ENCODE measurements at places on chromosomes 7 and 10.

- no peak for DNase-seq
Observed at GRCh38 chr7:106278695-106279094, 6.1 kb downstream of the NAMPT start.

- no peak for DNase-seq
Observed at GRCh38 chr7:36653663-36654355, 70.5 kb downstream of the AOAH start.

DNA sequence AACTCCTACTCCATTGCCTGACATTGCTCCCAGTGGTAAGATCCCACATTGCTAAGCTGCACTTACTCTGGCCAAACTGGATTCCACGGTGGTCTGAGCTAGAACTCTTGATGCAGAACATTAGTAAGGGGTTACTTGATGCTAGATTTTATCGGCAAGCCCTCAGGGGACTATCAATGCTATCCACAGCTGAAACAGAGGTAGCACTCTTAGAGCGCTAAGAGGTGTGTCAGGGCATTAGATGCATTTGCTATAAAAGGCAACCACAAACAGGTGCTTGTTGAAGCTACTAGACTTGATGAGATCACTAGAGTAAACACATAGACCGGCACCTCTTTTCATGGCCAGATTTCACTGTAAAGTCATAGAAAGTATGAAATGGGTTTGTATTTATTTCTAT is 116.3 kb downstream of the MDFIC start:
- DNase-seq: no peak

- DNase-seq: no peak
Observed at GRCh38 chr10:79061441-79062315, 7.1 kb upstream of the ZMIZ1 start.

DNA sequence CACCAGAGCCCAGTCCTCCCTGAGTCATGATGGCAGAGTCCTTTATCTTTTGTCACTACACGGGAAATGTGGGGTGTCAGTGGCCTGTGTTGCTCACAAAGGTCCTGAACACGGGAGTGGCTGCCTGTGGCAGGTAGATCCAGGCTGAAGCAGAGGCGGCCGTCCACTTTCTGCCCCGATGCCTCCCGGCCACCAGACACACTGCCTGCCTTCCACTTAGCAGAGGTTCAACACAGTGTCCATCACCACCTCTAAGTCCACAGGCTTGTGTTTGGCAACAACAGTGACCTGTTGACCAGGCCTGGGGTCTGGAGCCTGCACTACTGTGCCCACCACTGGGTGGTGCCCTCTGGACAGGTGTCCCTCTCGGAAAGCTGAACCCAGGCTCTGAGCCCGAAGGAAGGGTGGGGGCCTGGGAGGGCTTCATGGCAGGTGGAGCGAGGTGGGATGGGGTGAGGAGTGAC is 49.9 kb upstream of the CAMK2B start:
- DNase-seq: no peak

DNA sequence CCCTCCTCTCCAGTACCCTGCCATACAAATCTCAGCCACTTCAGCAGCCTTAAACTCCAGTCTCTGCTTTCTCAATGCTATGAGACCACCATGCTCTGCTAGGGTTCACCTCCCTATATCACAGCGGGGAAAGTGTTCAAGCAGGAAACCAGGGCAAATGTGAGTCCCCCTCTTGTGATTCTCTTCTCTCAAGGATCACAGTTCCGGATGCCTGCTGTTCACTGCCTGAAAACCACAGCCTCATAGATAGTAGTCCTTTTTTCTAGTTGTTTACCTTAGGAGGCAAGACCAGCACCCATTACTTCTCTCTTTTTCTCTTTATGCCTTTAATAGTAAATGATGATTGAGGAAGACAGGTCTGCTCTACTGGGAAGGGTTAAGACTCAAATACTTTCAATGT is 100.8 kb downstream of the SGMS1 start:
- DNase-seq: no peak

DNA sequence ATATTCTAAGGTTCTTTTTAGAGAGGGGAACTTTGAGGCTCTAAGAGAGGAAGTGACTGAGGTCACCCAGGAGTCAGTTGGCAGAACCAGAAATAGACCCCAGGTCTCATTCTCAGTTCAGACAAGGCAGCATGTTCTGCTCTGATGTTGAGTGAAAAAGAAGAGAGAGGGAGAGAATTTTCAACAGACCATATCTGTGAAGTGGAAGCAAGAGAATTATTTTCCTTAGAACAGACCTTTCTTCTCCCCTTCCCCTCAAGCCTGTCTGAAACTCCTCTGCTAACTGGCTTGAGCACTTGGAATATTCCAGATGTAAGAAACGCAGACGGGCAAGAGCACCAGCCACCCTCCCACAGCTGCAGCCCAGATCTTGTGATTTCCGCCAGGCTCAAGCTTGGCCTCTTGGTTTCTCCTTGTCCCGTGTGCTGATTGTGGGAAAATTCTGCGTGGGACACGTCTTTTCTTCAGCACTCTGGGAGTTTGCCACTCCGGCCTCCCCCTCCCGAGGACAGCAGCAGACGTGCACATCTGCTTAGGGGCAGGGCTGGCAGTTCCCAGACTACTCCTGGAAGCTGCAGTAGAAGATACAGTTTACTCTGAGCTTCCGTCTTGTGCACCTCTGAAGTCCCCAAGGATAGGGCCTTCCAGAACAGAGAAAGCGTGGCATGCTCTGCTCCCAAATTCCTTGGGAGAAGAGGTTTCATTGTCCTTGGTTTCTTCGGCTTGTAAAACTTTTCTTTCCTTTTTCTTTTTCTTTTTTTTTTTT is 22.7 kb upstream of the IKZF1 start:
- DNase-seq: no peak

DNA sequence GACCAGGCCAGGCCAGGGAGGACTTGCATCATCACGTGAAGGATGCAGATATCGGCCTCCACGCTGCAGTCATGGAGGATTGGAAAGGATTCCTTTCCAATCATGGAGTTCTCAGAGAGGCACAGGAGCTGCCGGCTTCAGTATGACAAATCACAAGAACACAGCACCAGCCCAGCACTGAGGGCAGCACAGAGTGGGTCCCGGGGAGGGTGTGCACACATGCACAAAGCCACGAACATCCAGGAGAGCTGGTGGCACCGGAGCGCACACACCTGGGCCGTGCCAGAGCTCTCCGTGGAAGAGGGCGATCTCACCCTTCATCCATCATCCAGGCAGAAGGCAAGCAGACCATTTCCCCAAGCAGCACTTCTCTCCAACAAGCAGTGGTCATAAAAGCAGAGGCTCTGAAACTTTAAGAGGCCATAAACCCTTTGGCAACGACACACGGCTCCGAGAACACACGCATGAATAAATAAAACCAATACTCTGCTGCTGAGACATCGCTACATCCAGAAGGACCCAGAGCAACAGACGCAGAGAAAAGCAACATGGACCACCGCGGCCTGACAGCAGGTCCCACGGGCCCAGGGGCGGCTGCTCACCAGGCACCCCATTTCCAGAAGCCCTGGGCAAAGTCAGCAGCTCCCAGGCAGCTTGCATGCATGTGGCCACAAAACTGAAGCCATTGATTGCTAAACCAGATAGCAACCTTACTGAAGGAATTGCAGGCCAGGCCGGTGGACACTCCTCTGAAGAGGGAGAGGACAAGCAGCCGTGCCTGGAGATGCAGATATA is 180.8 kb downstream of the USP6NL start:
- DNase-seq: no peak

DNA sequence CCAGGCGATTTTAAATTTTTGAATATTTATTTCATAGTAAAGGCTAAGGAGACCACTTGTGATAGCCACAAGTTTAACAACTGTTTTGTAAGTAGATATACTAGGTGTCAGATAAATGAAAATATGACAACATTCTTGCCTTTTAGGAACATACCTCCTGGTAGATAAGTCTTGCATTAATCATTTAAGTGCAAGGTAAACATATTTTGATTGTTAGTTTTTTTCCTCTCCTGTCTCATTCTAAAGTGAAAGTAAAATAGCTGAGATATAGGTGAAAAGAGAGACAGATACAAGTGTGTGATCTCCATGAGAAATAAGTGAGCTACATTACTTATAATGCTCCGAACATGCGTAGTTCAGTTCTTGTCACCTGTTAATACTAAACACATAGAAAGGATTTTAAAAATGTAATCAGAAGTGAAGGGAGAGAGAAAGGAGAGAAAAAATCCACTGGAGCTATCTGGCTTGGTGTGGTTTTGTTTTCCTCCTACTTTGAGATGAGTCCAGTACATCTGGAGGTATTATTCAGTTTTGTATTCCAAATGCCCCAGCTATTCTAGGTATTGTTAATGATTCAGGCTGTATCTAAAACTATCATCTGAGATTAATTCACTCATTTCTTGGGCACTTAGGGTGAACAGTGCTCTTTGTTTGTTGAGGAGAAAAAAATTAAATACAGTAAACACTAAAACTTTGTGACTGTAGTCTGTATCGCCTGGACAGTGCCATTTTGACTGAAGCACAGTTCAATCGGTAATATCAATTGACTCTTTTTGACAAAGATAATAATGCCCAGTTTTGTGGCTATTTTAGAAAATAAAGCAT is 21.2 kb downstream of the GLCCI1 start:
- no peak for DNase-seq

GRCh38 chr10:118571123-118571522 is 24.3 kb downstream of the PRLHR start:
- no peak for DNase-seq

DNA sequence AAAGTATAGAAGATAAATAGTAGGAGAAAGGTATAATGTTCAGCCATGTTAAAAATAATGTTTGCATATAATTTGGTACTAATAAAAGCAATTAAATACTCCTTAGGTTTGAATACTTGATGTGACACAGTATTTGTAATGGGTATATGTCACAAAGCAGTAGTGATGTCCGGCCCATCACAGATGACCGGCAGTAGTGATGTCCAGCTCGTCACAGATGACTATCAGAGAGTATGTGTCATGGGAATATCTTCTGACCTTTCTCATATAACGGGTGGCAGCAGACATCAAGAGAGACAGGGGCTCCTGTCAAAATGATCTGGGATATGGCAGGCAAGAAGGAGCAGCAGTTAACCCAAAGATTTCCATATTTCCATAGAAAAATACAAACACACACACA is 477.4 kb upstream of the KLF6 start:
- DNase-seq: no peak

DNA sequence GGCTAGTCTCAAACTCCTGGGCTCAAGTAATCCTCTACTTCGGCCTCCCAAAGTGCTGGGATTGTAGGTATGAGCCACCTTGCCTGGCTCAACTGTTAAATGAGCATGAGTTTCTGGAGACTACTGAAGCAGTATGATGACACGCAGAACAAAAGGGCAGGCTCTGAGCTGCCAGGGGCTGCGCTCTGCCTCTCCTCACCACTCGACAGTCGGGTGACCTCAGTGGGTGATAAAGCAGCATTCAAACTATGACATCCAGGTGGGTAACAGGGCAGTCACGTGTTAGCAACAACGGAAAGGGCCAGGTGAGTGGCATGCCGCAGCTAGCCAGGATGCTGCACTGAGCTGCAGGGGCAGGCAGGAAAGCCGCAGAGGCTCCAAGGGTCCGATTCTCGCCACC is 71.5 kb downstream of the CYTH3 start:
- no peak for DNase-seq

- DNase-seq: no peak
Observed at GRCh38 chr10:74924251-74924963, 98.0 kb downstream of the KAT6B start.

GRCh38 chr7:101598986-101599771 is 29.9 kb downstream of the MYL10 start:
- DNase-seq: no peak

DNA sequence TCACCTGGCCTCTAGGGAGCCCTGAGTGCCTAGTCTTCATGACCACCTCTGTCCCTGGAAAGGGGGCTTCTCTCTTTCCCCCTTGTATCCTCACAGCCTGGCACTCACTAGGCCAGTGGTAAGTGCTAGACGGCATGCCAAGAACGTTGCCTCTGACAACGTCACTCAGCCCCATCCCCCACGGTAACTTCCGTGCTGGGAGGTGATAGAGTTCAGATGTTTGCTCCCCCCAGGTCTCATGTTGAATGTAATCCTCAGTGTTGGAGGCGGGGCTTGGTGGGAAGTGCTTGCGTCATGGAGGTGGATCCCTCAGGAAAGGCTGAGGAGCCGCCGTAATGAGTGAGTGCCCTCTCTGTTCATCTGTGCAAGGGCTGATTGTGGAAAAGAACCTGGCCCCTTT is 343.3 kb upstream of the MKI67 start:
- DNase-seq: no peak

DNA sequence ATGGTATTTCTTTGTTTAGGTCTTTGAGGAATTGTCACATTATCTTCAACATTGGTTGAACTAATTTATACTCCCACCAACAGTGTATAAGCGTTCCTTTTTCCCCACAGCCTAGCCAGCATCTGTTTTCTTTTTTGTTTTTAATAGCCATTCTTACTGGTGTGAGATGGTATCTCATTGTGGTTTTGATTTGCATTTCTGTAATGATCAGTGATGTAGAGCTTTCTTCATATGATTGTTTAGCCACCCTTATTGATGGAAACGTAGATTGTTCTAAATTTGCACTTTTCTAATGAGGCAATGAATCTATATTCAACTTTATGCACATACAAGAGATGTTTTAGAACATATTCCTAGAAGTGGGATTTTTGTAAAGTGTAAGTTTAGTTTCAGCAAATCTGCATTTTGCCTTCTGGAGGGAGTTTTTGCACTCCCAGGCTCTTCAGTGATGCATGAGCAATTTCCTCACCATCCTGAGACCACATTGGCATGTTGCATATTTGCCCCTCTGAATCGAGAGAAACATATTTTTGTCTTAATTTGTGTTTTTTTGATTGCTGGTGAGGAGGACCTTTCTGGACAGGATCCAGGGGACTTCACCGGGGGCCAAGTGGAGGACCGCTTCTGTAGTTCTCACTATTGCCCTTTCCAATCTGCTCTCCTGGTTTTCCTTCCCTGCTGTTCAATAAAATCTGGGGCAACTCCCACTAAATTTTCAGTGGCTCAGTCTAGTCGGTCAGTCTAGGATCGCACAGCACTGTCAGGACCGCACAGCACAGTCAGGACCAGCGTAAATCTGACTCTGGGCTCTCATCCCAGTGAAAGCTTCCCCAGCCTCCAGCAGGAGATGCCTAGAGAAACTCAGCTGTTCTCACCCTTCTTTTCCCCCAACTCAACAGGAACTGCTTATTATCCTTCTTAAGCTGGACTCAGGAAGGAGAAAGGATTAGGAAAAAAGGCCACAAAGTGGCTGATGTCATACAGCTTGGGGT is 157.0 kb downstream of the PTPN20 start:
- no peak for DNase-seq

DNA sequence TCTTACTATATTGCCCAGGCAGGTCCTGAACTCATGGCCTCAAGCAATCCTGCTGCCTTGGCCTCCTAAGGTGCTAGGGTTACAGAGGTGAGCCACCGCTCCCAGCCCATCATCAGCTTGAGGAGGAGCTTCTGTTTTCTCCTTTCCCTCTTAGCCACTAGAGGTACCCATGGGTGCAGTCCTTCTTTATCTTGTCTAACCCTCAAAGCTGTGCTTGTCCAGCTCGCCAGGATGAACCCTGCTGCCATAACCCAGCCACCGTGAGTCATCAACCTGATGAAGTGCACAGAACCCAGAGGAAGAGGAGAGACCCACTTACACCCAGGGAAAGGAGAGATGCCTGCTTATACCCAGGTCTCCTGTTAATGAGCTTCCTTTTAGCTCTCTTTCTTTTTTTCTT is 133.4 kb downstream of the CUL2 start:
- no peak for DNase-seq

Measured in large intestine (tissue), 12 donors.